Sigmoid colon (tissue), 7 donors: ENCODE measurements at places on chromosomes 12 and 14.
A peak's percentile ranks its signal among the peaks of the same experiment; 100 is the strongest.

DNA sequence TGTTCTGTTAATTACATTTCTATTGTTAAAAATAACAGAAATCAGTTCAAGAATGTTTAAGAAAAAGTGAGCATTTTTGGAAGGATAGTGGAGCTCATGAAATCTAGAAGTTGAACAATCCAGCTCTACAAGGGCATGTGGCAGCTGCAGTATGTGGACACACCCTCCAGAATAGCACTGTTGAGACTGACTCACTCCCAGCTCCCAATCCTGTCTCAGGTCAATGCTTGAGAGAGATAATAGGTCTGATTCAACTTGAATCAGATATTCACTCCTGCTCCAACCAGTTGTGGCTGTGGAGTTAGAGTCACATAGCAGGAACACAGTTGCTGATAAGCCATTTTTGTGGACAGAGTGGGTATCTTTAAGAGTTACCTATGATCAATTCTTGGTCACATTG, 113.0 kb upstream of the NTF3 start:
- no peak for DNase-seq

DNA sequence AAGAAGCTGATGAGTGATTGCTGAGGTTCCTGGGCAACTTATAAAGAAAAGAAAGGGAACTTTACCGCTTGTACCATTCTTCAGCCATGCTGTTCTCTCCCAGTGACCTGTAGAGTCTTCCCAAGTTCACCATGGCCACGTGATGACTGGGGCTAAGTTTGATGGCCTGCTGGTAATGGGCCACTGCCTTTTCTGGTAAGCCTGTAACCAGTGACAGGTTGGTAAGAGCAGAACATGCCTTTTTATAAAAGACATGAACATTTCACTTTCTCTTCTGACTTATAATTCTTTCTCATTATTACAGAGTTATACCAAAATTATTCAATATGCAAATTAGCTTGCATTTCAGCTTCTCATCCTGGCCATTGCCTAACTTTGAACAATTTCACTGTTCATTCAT, 20.9 kb upstream of the OVCH1 start:
- no peak for DNase-seq

GRCh38 chr14:59330455-59330854, 134.7 kb downstream of the GPR135 start:
- no peak for DNase-seq

DNA sequence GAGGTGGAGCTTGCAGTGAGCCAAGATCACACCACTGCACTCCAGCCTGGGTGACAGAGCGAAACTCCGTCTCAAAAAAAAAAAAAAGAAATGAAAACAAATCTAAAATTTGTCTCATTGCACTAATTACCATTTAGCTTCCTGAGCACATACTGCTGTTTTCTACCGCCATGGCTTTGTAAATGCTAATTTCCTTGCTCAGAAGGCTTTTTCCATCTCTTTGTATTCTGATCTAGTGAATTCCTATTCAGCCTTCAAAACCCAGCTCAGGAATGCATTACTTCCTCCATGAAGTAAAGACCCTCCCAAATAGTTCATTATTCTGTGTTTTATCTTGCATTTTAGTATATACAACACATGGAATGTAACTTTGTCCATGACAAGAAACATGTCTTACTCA, 33.6 kb downstream of the CEP83 start:
- DNase-seq: no peak

- peak; percentile 95 for DNase-seq
Measured at GRCh38 chr14:101876555-101876938, 87.8 kb upstream of the DYNC1H1 start.

GRCh38 chr14:22124073-22124613, 450.5 kb upstream of the OR4E1 start:
- no peak for DNase-seq

DNA sequence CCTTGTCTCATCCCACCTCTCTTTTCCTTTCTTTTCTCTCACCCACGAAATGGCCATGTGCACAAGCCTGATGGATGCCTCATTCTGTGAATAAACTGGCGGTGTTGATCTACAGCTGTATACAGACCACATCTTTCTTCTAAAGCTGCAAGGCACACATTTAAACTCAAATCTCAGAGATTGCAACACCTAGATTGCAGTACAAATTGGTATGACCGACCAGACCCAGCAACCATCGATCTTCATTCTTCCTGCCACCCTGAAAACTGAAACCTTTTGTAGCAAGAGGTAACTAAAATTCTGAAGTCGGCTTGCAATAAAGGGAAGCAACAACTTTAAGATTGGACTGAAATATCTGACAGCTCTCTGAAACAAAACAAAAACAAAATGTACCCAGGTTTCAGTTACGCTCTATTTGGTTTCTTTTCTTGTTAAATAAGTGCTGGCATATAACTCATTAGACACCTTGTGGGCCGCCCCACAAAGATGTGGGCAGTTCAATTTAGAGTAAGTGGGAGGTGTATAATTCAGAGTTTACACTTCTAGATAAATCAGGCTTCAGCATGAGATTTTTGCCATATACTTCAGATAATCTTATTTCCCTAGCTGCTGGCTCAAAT, 390.0 kb upstream of the NOVA1 start:
- DNase-seq: no peak

DNA sequence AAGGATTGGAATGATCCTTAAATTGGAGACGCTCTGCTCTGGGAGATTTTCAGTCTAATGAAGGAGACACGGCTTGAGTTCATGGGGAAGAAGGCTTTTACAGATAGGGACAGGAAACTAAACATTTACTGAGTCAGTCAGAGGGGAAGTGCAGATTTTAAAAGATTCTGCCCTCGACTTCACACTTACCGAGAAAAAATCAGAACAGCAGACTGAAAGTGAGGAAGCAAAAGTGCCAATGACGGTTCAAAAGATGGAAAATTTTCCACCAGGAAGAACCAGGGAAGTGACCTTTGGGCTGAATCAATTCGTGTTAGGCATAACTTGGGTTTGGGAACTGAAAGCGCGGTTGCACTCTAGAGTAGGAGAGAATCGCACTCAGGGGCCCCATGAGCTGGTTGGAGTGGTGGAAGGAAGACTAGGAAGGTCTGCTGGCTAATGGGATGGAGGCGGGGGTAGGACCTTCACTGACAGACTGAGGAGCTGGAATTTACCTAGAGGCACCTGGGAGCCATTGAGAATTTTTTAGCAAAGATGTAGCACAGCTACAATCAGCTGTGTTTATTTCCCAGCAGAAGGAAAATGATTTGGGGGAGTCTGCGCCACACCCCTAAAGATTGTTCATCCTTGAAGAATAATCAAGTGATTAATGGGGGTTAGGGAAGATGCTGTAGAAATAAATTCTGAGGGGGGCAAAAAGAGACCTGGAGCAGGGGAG, 1.2 kb downstream of the KCNK13 start:
- no peak for DNase-seq

DNA sequence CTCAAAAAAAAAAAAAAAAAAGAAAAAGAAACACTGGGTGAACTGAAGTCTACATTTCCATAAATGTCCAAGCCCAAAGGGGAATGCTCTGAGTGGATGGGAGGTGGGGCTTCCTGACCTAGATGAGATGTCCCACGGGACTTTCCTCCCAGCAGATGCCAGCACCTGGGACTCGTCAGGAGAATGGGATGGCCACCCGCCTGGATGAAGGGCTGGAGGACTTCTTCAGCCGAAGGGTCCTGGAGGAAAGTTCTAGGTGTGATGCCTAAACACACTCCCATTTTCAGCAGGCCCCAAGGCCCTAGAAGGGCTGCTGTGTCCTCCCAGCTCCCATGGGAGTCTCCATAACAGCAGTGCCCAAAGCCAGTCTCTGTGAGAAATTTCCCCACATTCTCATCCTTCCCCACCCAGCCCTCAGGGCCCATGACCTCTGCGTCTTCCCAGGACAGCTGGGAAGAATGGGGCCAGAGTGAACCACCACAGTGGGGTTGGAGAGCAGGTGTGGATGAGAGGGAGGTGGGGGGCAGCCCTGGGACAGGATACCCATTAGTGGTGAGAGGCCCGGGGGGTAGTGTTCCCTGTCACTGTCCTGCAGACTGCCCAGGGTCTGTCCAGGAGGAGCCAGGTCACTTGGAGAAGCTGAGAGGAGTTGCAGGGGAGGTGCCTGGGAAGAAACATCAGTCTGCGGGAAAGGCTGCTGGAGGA, 7.1 kb upstream of the CPNE6 start:
- no peak for DNase-seq

DNA sequence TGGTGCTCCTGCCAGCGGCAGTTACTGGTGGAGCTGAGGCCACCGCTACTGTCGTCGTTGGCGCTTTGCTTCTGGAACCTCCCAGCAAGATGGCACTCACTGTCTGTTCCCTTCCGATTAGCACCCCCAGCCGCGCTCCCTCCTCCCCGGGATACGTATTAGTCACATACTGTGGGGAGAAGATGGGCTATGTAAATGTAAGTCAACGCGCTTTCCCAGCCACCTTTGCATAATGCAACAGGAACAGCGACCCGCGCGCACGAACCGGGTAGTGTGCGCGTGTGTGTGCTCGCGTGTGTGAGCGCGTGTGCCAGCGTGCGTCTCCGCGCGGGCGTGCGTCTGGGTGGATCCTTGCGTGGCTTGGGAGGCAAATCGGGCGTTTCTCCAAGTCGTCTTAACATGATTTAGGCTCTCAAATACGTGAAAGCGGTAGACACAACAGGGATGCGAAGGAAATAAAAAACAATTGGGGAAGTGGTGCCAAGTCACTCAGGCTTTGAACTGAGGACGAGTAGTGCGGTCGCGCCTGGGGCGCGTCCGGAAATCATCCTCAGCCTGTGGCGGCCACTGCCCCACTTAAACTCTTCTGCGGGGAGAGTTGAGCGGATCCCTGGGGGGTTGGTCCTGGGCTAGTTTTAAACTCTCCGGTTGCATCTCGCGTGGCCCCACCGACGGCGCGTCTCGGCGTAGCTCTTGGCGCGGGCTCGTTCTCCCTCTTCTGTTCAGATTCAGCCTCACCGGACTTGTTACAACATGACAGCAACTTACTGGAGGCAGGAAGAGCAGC, 1.8 kb downstream of the FLRT2 start:
- peak; percentile 83 for DNase-seq

DNA sequence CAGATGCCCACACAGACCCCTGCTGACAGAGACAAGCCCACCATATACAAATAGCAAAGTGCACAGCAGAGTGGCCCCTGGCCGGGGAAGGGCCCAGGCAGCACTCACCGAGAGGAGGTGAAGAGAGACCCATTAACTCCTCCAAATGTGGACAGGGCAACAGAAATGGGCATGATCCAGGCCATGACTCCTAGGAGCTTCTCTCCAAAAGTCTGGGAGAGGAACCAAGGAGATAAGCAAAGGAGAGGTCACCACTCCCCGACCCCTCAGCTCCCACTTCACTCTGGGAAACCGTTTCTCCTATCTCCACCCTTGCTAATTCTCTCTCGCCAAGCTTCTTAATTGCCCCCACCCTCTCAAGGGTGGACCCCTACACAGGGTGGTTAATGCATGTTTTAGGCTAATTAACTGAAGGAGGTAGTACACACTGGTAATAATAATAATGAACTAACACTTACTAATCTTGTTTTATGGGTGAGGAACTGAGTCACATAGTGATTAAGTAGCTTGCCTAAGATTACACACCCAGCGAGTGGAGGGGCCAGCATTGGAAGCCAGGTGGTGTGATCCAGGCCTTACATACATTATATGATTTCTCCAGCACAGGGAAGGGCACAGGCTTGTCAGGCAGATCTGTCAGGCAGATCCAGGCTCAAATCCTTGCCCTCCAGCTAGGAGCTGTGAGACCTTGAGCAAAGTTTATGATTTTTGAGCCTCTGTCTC, 18.9 kb upstream of the CEBPE start:
- no peak for DNase-seq
